ENCODE measurements at places on chromosomes 6 and 20.

DNA sequence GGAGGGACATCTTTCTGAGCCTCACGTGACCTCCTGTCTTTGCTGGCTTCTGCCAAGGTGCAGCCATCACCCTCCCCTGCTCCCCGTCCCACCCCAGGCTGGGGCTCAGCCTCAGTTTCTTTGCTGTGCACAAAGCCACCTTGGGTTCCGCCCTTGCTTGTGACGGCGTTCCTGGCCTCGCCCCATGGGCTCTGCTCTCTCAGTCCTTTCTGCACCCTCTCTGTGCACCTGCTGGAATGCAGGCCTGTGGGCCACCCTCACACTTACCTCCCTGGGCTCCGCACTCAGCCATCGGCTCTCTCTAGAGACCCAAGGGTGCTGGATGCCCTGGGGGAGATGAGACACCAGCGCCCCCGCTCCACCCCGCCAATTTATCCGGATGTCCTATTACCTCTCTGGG is 28.3 kb downstream of the BANF2 start:
- DNase-seq = no peak

- no peak for DNase-seq
Observed at GRCh38 chr20:17642404-17643269, 39.4 kb downstream of the RRBP1 start.

GRCh38 chr20:22986601-22987000 is 48.5 kb upstream of the SSTR4 start:
- DNase-seq = no peak

DNA sequence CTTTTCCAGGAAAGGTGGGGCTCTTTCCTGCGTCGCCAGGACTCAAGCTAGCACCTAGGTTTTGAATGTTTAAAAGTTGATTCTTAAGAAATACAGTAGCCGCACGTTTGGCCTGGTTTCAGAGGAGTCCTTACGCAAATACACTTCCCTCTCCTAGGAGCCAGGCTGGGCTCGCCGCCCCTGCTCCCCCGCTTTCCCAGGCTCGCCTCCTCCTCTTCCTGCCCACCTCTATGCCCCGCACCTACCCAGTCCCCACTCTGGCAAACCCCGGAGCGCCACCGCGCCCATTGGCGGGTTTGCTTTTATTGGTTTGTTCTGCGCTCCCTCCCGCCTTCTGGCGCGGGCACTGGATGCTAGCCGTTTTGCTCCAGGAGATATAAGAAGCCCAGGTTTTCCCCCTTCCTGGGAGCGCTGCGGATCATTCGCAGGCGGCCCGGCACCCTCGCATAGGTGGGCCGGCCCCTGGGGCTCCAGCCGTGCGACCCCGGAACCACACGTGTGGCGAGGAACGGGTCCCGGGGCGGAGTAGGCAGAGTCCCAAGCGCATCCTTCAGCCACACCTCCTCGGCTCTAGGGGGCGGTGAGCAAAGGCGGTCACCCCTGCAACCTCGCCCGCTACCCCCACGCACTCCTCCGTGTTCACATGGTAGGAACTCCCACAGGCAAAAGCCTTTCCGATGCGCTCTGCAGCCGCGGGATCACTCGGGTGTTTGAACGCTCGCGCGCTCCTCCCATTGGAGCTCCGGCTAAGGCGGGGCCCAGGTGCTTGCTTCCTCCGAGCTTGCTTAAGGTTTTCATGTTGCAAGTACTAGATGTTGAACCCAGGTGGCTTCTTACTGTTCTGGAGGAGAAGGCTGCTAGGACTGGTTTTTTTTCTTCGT is 119.0 kb downstream of the RTN4IP1 start:
- peak; percentile 91 for DNase-seq

DNA sequence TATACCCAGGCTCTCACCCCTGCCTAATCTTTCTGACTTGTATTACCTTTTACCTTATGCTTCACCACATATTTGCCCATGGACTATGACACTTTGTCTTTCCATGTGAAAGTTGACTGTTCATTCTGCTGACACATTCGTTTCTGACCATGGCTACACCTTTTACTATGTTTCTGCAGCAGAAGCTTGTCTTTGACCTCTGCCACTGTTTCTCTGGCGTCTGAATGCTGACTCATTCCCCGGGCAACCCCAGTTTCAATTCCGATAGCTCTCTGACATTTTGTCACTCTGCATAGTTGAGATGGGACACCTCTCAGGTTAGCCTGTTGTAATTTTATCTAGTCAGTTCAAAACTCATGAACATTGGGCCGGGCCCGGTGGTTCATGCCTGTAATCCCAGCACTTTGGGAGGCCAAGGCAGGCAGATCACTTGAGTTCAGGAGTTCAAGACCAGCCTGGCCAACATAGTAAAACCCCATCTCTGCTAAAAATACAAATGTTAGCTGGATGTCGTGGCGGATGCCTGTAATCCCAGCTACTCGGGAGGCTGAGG is 50.7 kb downstream of the SLC26A8 start:
- no peak for DNase-seq

- no peak for DNase-seq
Observed at GRCh38 chr6:168884050-168884645, 369.5 kb downstream of the THBS2 start.

DNA sequence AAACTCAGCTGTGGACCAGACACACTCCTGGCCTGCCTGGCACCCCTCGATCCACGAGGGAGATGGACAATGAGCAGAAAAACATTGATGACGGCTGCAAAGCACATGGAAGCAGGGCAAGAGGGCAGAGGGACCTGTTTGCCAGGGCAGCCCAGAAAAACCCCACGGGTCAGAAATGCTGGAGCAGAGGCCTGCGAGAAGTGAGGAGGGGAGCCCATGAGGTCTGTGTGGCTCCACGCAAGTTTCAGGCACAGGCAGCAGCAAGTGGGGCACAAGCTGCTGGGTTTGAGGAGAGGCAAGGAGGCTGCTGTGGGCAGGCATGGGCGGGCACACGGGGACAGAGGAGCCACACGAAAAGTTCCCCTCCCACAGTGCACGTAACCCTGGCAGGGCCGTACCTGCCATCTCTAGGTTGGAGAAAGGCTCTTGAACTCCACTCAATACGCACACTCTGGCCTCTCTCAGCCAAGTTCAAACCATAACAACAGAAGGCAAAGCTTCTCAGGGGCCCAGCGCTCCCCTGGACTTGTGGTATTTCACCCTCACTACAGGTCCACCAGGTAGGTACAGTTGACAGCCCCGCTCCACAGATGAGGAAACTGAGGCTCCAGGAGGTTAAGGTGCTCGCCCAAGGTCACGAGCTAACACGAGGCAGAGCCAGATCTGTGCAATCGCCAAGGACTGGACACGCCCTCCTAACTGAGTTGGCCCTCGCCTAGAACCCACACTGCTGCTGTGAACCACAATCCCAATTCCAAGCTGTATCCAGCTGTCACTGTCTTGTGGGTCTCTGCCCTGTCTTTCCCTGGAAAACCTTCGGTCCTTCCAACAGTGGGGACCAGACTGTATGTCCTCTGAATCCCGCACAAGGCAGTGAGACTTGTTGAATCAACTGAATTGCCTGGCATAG is 108.2 kb downstream of the NOL4L start:
- DNase-seq = no peak
